ENCODE measurements at places on chromosomes 2 and 18. TPM values are rescaled to one million over a fixed set of nuclear protein-coding genes. Genes with fewer than 3 reads are reported as not detected.

TUBA3E gene
- total RNA-seq, result not detected

EDAR gene
- total RNA-seq, result 0.69 TPM

SLC5A7 gene
- 1.8 TPM for total RNA-seq

PIEZO2 gene
- total RNA-seq, result 1.7 TPM

UGT1A9 gene
- total RNA-seq, result not detected

GKN1 gene
- not detected for total RNA-seq

TNFAIP6 gene
- not detected for total RNA-seq

- DNase-seq, result no peak
- H3K4me1 ChIP-seq, result peaks cover 12% of the 10 kb centered on the region
- no peak overlapping the region for H3K27ac ChIP-seq
- H3K36me3 ChIP-seq, result no peaks in the 10 kb centered on the region
These were observed 55.3 kb downstream of the EDAR start for GRCh38 chr2:108933691-108934117.

GRCh38 chr18:44716697-44717163 is 36.0 kb downstream of the SETBP1 start:
- no peak overlapping the region for H3K27ac ChIP-seq
- H3K4me3 ChIP-seq, result no peak overlapping the region
- no peak for DNase-seq
- H3K36me3 ChIP-seq, result peaks cover 17% of the 10 kb centered on the region

GRCh38 chr2:50215736-50216135 is 816.2 kb downstream of the NRXN1 start:
- H3K36me3 ChIP-seq, result no peaks in the 10 kb centered on the region
- H3K4me3 ChIP-seq, result no peak overlapping the region
- no peak for DNase-seq
- no peak overlapping the region for H3K27ac ChIP-seq

DNA sequence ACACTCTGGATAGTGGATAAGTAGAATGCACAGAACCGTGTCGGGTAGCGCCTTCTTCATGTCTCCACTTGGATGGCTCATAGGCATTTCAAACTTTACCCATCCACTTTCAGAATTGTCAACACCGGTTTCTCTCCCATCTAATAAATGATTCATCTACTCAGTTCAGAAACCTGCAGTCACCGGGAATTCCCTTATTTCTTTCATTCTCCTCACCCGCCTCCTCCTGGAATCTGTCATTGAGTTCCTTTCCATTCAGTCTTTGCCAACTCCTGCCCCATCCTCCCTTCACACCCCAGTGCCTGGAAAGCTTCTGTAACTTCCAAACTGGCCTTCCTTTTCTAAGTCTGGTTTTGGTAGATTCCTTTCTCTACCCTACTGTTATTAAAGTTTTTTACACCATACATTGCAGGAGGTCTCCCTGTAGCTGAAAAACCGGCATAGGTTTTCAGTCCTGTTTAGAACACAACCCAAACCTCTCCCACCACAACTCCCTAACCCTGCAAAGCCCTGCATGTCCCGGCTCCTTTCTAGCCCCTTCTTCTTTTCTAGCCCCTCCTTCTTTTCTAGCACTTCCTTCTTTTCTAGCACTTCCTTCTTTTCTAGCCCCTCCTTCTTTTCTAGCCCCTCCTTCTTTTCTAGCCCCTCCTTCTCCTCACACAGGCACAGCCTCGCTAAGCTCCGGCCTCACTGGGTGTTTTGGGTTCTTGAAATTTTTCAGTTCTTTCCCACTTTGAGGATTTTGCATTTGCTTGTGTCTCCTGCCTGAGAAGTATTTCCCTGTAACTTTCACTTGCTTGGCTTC is 133.9 kb upstream of the KLHL14 start:
- H3K27me3 ChIP-seq, result peaks cover 7% of the 10 kb centered on the region
- H3K27ac ChIP-seq, result no peak overlapping the region
- peaks cover 5% of the 10 kb centered on the region for H3K4me1 ChIP-seq
- H3K4me3 ChIP-seq, result no peak overlapping the region
- peaks cover 1% of the 10 kb centered on the region for H3K36me3 ChIP-seq

- H3K27ac ChIP-seq, result no peak overlapping the region
- H3K4me1 ChIP-seq, result no peaks in the 10 kb centered on the region
- H3K36me3 ChIP-seq, result peaks cover 7% of the 10 kb centered on the region
These were observed 15.2 kb downstream of the MFSD2B start for GRCh38 chr2:24024996-24025663.

- peak overlapping the region; percentile 89 for H3K27ac ChIP-seq
- no peaks in the 10 kb centered on the region for H3K36me3 ChIP-seq
- H3K27me3 ChIP-seq, result no peaks in the 10 kb centered on the region
- no peak for DNase-seq
- peak overlapping the region; percentile 48 for H3K4me3 ChIP-seq
These were observed 15.0 kb upstream of the POLI start for GRCh38 chr18:54254265-54254758.

DNA sequence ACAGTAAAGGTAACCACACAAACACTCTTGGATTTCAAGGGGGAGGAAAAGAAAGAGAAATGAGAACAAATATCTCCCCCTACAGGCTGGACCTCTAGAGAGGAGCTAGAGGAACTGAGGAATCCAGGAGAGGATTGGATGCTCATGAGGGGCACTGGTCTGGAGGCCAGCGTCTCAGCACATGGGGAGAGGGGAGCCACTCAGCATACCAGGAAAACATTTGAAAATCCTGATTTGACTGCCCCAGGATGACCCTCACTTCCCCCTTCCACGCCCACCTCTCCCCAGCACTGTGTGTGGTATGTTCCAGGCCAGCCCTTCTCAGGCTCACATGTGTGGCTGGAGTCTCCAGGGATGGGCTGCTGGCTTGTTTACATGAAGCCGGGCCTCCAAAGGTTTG is 396.8 kb upstream of the ID2 start:
- H3K27me3 ChIP-seq, result peaks cover 17% of the 10 kb centered on the region
- H3K4me1 ChIP-seq, result peaks cover 15% of the 10 kb centered on the region
- H3K36me3 ChIP-seq, result no peaks in the 10 kb centered on the region
- no peak overlapping the region for H3K27ac ChIP-seq
- no peak for DNase-seq
- no peak overlapping the region for H3K4me3 ChIP-seq

DNA sequence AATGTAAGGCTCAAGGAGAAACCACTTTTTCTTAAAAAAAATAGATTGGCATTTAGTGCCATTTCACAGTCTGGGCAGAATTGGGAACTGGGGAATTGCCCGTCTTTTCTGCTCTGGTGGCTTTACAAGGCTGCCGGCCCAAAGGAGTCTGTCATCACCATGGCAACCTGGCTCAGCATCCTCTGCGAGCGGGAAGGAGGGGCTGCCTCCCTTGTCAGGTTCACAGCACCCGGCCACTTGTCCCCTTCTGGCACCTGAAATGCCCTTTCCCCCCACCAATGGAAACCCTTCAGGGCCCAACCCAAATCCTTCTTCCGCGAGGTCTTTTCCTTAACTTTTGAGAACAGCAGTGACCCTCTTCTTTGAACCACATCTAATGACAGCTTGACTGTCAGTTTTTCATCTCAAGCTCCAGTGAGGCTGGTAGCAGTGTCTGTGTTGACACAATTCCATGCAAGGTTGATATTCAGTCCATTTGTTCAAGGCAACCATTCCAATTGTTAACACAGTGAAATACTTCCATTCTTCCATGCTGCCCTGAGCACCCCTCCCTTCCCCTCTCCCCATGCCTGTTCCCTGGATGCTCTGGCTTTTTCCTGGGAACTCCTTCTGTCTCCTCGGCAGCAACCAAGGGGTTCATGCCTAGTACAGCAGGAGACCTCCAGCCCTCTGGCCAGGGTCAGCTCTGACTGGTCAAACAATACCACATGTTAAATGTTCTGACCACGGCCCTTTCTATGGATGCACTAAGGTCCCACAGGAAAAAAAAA is 79.6 kb downstream of the DNER start:
- no peak overlapping the region for H3K27ac ChIP-seq
- H3K4me1 ChIP-seq, result no peaks in the 10 kb centered on the region
- no peaks in the 10 kb centered on the region for H3K36me3 ChIP-seq
- no peak overlapping the region for H3K4me3 ChIP-seq
- no peak for DNase-seq

DNA sequence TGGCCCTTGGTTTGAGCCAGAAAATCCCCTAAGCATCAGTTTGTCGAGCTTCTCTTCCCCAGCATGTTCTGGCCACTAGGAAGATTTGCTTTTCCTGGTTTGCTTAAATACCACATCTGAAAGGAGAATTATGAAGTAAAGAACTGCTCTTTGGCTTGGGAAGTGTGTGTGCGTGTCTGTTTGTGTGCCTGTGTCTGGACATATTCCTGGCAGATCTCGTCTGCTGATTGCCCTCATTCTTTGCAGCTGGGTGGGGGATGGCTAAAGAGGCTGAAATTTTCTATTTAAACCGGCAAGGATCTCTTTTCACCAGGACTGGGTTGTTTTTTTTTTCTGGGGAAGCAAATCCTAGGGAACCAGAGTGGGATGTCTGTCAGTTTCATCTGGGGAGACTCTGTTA is 57.3 kb upstream of the MBOAT2 start:
- no peaks in the 10 kb centered on the region for H3K4me1 ChIP-seq
- H3K36me3 ChIP-seq, result no peaks in the 10 kb centered on the region
- H3K27me3 ChIP-seq, result no peaks in the 10 kb centered on the region
- no peak overlapping the region for H3K4me3 ChIP-seq

GRCh38 chr18:50131591-50131990 is 63.4 kb downstream of the MYO5B start:
- no peak overlapping the region for H3K4me3 ChIP-seq
- H3K27ac ChIP-seq, result peak overlapping the region; percentile 31
- H3K27me3 ChIP-seq, result no peaks in the 10 kb centered on the region
- no peaks in the 10 kb centered on the region for H3K36me3 ChIP-seq
- peaks cover 46% of the 10 kb centered on the region for H3K4me1 ChIP-seq
- no peak for DNase-seq

- H3K36me3 ChIP-seq, result no peaks in the 10 kb centered on the region
- no peak for DNase-seq
- no peaks in the 10 kb centered on the region for H3K4me1 ChIP-seq
- H3K4me3 ChIP-seq, result no peak overlapping the region
These were observed 105.8 kb downstream of the GALNT14 start for GRCh38 chr2:31032475-31032874.

- no peak overlapping the region for H3K27ac ChIP-seq
- peaks cover 38% of the 10 kb centered on the region for H3K4me1 ChIP-seq
- H3K27me3 ChIP-seq, result no peaks in the 10 kb centered on the region
- peaks cover 2% of the 10 kb centered on the region for H3K36me3 ChIP-seq
- DNase-seq, result no peak
- H3K4me3 ChIP-seq, result peak overlapping the region; percentile 77
These were observed 43.2 kb downstream of the CHST9 start for GRCh38 chr18:27141876-27142275.

DNA sequence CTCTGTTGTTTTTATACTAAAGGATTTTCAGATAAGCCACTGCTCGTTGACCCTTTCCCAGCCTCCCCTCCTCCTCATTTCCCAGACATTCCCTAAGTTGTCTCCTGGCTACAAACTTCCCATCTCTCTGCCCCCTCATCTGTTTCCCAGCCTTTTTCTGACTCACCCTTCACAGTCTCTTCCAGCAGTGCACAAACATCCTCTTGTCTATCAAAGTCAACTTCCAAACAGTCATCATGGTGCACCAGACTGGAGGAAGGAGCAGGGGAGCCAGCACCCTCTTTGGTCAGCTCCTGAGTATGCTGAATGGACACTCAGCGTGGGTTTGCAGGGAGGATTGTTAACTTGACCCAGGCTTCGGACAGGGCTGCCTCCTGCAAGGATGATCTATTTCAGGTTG is 26.6 kb upstream of the SPRED2 start:
- peaks cover 2% of the 10 kb centered on the region for H3K4me1 ChIP-seq
- H3K36me3 ChIP-seq, result no peaks in the 10 kb centered on the region
- no peak for DNase-seq
- H3K27ac ChIP-seq, result no peak overlapping the region
- H3K27me3 ChIP-seq, result peaks cover 4% of the 10 kb centered on the region

All from progenitor cell of endocrine pancreas (in vitro differentiated cells).